ENCODE measurements at places on chromosomes 12 and 14.

GRCh38 chr14:93765155-93765554 lies 23.1 kb downstream of the PRIMA1 start:
- no peak for DNase-seq

GRCh38 chr12:122721057-122721545 lies 4.5 kb upstream of the HCAR3 start:
- no peak for DNase-seq

DNA sequence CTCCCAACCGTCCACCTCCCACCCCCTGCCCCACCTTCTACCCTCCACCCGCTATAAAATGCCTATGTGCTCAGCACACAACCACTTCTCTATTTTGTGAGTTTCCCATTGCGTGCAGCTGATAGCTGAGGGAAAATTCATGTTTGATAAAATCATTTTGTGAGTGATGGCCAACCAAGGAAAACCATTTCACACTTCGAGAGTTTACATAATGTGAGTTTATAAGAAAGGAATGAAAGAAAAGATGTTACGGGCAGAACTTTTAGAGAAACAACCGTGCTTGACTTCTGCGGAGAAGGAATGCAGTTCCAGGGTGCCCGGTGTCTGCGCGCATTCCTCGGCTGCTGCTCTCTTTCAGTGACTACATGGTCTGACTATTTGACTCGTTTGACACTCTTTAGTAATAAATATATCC lies 140.9 kb downstream of the EFCAB11 start:
- DNase-seq, result no peak

GRCh38 chr12:102848832-102849231 lies 68.2 kb downstream of the PAH start:
- no peak for DNase-seq

- DNase-seq, result no peak
Observed at GRCh38 chr12:51620448-51620847, 29.4 kb downstream of the SCN8A start.

DNA sequence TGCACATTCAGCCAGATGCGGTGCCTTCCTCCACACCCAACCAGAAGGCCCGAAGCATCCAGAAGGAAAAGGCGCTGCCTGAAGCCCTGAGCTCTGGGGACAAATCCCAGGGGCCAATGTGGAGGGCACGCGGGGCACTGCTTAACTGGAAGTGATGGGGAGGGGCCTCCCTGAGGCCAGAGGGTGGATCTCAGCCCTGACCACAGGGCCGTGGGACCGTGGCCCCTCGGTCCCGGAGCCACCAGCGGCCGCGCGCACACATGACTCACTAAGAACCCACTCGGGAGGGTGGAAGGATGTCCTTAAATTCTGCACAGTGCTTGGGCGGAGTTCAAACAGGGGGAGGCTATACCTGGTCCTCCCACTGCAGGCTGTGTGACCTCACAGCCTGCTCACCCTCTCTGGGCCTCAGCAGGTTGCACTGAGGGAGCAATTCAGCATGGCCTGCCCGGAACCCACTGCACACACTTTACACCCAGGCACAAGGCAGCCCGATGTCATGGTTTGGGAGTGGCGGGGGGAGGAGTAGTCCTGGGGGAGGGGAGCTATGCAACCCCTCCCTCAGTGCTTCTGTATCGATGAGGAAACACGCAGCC lies 89.5 kb downstream of the RFLNA start:
- no peak for DNase-seq
